NCI-H2171 (cell line): ENCODE measurements at places on chromosomes 5 and 9.

DNA sequence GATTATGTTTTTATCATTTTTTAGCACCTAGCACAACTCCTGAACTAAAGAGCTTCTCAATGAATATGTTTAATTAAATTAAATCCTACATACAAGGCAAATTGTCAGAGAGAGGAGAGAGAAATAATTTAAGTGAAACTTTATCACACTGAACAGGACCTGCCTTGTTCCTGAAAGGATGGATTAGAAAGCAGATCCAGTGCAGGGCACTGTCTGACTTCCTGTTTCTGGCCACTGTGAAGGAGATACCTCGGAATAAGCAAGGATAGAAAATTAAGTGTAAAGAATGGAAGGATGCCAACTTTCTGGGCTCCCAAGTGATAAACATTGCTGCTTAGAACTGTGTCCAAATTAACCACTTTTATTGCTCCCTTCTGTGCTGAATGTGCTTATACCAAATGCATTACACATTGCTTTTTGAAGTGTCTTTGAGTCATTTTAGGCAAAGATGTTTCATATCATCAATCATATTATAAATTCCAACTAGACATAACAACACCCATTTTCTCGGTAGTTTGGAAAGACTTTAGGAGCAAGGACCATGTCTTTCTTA lies 89.1 kb upstream of the SPDL1 start:
- no peak for DNase-seq

DNA sequence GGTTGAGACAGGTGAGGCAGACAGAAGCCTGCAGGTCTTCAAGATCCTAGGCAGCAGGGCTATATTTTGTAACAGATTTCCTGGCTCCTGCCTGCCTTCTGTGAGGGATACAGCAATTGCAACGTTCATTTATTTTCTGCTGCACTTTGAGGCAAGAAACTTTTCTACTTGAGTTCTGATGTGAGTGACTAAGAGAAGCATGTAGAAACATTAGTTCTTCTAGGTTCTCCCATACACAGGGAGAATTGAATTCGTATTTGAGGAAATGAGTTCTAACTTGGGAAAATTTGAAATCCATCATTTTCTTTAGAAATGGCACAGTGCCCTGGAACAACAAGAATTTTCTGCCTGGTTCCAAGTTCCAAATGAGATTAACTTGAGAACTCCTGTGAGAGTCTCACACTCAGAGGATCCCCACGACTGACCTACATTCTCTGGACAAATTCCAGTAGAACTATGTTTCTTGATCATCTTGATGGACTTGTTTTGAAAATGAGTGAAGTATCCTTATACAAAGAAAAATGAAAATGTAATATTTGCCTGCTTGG lies 15.0 kb downstream of the MAMDC2 start:
- DNase-seq = no peak

- no peak for DNase-seq
Measured at GRCh38 chr5:165477546-165477945, 1972.1 kb downstream of the MAT2B start.

- DNase-seq = no peak
Measured at GRCh38 chr5:141705469-141705868, 23.4 kb upstream of the ARAP3 start.

GRCh38 chr9:113910036-113910639 lies 34.0 kb downstream of the ZNF618 start:
- no peak for DNase-seq
